Epithelial cell of umbilical artery (primary cell): ENCODE measurements at places on chromosomes 2 and 18. TPM values are rescaled to one million over a fixed set of nuclear protein-coding genes. Genes with fewer than 3 reads are reported as not detected.

The STAT4 gene
- total RNA-seq: under 0.01 and 0.46 TPM in 2 replicates

The RFTN2 gene
- total RNA-seq: 2.7 and 5.5 TPM in 2 replicates

The ASIC4 gene
- total RNA-seq: not detected in 2 replicates

The PLGLB2 gene
- total RNA-seq: 0.32 and 3.0 TPM in 2 replicates

The LCT gene
- not detected in 2 replicates for total RNA-seq

The FEV gene
- total RNA-seq: not detected in 2 replicates

The BOK gene
- total RNA-seq: 34.4 and 43.9 TPM in 2 replicates

The CAPN13 gene
- total RNA-seq: not detected in 2 replicates

The FSIP2 gene
- total RNA-seq: under 0.01 and 0.30 TPM in 2 replicates

The XDH gene
- not detected in 2 replicates for total RNA-seq

The CFC1 gene
- total RNA-seq: not detected in 2 replicates

The OTOS gene
- total RNA-seq: not detected in 2 replicates

The IL18R1 gene
- total RNA-seq: 1.3 and 3.0 TPM in 2 replicates

The CPLX4 gene
- total RNA-seq: not detected in 2 replicates

The SERPINB3 gene
- total RNA-seq: not detected in 2 replicates

The LIPG gene
- 88.9 and 150 TPM in 2 replicates for total RNA-seq

The ECEL1 gene
- not detected in 2 replicates for total RNA-seq

The IMP4 gene
- total RNA-seq: 91.5 and 112 TPM in 2 replicates

The COL4A3 gene
- total RNA-seq: not detected in 2 replicates

The RAX gene
- not detected in 2 replicates for total RNA-seq

The DUSP19 gene
- 1.9 and 3.2 TPM in 2 replicates for total RNA-seq
